ENCODE measurements at places on chromosomes 3 and 15.

GRCh38 chr15:45780352-45780751 lies 145.5 kb downstream of the SQOR start:
- DNase-seq: no peak

DNA sequence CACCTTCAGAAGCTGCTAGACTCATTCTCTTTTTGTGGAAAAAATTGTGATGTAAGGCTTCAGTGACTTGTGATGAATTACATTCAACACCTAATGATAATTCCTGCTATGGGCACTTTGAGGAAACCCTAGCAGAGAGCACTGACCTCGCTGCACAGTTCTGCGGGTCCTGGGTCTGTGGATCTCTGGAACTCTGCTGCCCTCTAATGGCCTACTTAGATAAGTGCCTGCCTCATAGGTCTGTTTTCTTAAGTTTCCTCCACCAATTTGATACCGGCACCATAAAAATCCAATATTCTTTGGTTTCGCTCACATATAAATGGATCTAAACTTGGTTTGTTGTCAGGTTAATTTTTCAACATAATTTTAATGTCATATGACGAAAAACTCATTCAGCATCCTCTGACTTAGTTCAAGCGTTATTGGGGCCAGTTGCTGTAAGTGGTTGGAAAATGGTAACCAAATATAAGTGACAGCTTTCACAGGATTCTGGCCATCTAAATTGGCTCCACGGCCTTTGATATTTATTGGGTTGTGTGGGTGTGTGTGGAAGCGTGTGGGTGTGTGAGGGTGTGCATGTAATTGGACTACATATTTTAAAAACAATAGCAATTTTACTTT lies 10.4 kb downstream of the SLITRK3 start:
- DNase-seq: peak; percentile 88

DNA sequence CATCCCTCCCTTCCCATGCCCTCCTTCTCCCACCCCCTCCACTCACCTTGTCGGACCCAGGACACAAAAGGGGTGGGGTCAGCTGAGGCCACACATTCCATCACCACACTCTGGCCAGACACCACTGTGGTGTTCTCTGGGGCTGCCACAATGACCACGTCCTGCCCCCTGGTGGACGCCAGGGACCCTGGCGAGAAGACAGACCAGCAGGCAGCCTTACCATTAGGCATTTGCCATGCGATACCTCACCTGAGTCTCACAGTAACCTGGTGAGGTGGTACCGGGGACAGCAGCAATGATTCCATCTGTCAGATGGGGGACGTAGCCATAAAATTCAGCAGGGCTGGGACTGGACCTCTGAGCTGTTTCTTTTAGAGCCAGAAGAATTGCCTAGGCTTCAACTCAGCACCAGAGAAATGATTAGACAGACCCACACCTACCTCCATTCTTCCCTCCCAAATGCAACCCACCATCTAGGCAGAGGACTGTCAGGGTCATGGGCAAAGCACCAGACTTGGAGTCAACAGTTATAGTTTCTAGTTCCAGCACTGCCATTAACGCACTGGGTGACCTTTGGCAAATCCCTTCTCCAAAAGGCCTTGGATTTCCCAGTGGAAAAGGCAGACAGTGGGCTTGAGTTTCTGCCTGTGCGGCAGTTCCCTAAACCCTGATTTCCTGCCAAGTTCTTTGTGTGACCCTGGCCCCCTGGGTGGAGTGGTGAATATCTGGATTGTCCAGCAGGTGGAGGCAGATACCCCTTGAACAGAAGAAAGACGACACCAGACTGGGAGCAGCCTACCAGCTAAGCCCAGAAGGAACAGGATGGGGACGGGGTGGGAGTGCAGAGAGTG lies 21.8 kb downstream of the IGDCC4 start:
- DNase-seq: peak; percentile 50

GRCh38 chr3:31249545-31249944 lies 283.2 kb upstream of the STT3B start:
- no peak for DNase-seq

DNA sequence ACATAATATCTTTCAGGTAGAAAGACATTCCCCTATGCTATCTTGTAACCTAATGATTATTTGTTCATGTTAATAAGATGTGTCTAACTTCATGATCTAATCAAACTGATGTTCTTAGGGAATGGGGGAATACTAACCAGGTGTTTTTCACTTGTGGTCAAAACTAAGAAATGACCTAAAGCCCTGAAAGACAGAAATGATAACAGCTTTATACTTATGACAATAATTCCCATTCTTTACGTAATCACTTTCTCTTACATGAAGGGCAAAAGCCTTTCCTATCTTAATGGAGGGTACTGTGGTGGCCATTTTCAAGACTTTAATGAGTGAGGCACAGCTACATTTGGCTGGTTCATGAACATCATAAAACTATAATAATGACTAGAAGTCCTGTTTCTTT lies 33.9 kb upstream of the MEIS2 start:
- no peak for DNase-seq

DNA sequence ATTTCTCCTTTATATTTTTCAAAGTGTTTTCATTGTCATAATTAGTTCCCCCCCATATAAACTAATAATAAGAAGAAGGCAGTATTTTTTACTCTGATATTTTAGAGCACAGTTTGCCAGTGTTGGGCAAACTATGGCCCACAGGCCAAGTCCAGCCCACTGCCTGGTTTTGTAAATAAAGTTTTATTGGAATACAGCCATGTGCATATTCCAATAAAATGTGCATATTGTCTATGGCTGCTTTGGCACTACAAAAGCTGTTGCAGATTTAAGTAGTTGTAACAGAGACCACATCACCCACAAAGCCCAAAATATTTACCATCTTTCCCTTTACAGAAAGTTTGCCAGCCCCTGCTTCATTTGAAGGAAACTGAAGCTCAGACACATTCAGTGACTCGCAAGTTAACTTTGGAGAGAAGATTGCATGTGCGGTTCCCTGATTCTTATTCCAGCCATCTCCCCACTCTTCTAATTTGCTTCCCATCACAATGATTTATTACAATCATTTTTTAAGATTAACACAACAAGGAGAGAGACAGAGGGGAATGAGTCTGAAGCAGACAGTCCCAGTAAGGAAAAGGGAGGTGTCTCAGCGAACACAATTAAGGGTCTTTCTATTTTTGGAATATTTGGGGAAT lies 48.9 kb downstream of the RFTN1 start:
- DNase-seq: no peak

DNA sequence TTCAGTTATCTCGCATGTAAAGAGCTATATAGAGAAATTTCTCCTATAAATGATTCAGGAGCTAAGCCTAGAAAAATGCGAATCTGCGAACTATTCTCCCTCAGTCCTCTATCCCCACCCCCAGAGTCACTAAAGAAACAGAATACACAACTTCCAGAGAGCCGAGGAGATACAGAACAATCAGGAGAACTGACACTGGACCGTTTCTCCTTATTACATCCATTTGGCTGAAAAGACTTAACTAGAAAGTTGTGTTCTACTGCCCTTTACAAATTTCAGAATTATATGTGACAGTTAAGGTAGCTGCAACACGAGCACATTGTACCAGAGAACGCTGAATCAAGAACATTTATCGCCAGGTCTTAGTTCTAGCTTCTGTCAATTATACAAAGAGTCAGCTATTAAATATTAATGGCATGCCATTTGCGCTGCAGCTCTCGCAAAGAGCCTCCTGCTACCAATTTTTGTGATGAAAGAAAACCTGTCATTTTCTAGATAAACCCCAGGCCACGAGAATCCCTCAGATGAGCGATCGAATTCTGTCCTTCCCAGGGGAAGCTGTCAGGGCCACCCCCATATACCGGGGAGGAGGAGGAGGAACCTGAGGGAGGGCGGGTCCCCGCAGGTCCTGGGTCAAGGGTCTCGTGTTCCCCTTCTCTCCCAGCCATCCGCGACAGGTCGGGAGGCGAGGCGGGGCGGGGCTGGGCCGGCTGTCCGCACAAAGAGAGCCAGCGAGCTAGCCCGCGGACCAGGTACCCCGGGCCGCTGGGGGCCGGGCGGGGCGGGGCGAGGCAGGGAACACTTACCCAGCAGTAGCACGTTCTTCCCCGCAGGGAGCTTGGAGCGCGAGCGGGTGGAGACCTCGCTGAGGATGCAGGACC lies 878 bp downstream of the DYNC1LI1 start:
- DNase-seq: peak; percentile 67

- DNase-seq: no peak
Observed at GRCh38 chr15:91231703-91232102, 131.6 kb downstream of the SV2B start.

- DNase-seq: no peak
Observed at GRCh38 chr3:54814224-54814623, 113.6 kb downstream of the LRTM1 start.

DNA sequence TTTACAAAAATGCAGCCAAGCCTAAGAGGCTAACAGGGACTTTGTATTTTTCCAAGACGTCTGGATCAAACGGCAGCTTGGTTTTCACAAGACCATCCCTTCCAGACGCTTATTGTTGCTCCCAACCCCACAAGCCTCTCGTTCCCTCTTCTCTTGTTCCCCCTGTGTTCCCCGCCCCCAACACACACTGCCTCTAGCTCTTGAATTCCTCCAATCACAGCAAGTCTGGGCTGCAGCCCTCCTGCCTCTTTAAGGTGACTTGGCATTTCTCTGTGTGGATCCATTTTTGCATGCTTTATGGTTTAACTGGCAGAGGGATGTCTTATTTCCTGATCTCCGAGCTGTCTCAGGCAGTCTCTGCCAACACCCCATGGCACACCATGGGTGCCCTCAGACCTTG lies 182.2 kb downstream of the ABHD5 start:
- no peak for DNase-seq

DNA sequence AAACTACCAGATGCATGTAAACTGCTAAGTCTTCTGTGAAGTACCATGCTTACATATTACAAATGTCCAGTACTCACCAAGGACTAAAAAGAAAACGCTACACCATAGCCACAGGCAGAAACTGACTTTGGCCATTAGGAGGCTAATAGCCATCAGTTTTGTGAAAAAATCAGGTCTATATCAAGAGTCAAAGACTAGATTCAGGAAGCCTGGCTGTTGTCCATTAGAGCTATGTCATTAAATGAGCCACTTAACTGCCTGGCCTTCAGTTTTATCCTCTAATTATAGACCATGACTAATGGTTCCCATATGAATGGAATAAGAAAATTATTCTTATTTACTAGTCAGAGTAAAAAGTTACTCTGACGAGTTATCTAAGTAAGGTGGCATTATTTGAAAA lies 144.1 kb downstream of the VPS13C start:
- DNase-seq: no peak

DNA sequence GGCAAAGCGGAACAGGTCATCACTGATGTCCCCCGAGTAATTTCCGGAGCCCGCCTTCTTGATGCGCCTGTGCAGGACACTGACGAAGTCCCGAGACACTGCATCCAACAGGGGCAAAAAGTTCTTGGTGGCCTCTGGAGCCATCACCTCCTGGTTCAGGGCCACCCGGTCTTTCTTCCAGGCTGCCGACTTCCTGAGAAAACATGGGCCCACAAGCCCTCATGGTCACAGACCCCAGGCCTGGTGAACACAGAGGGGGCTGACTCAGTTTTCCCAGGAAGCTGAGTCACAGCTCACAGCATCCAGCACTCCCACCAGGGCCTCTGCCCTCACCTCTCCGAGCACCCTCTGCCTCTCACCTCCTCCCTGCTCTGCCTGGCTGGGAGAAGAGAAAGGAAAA lies 22.4 kb downstream of the CYP11A1 start:
- DNase-seq: no peak

DNA sequence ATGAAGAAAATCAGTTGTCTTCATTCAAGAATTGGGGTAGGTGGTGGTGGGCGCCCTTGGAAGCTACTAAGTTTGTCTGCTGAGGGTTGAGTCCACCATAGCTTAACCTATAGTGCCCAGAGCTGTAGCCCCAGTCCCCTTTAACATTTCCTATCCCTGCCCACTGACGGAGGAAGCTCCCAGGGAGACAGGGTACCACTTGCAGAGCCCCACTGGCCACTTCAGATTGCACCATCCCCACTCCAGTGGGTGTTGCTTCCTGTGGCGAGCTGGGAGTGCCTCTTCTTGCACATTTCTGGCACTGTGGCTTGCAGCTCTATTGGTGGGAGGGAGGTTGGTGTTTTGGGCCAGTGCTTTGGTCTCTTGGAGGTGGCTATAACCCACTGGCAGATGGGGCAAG lies 2.7 kb downstream of the PXYLP1 start:
- DNase-seq: no peak

GRCh38 chr15:35141743-35142471 lies 56.8 kb upstream of the NANOGP8 start:
- DNase-seq: peak; percentile 51

GRCh38 chr3:3813013-3813412 lies 13.8 kb downstream of the LRRN1 start:
- no peak for DNase-seq

- DNase-seq: no peak
Observed at GRCh38 chr3:76345878-76346277, 560.5 kb upstream of the ZNF717 start.

DNA sequence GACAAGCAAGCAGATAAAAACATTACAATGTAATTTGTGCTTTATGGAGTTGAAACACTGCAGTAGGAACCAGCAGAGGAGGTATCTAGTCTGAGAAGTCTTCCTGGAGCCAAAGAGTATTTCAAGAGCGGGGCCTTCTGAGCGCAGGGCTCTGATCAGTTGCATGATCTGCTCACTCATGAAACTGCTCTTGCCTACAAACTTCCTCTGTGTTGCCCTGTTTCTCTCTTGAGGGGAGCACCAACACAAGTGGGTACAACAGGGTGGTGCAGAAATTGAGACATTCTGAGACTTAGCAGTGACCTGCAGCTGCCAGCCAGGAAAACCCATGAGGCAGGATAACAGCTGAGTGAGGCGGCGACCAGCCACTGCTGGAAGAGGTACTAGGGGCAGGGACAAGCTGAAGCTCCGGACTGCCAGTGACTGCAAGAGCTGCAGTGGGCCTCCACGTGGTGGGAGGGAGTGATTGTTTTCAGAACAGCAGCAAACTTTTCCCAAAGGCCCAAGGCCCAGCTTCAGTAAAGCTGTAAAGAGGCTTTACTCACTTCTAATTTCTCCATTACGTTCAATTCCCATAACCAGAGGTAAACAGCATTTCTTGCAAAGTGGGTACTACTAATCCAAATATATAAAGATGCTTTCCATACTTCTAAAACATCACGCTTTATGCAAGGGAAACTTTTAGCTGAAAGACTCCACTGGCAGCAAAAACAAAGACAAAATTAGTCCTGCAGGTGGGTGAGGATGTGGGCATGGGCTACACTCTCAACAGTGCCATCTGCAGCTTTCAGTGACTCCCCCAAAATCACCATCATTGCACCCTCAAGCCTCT lies 69.0 kb upstream of the LPP start:
- DNase-seq: no peak

GRCh38 chr15:45551676-45552075 lies 29.1 kb upstream of the SLC30A4 start:
- no peak for DNase-seq

- no peak for DNase-seq
Observed at GRCh38 chr3:165696496-165696895, 140.7 kb downstream of the BCHE start.

DNA sequence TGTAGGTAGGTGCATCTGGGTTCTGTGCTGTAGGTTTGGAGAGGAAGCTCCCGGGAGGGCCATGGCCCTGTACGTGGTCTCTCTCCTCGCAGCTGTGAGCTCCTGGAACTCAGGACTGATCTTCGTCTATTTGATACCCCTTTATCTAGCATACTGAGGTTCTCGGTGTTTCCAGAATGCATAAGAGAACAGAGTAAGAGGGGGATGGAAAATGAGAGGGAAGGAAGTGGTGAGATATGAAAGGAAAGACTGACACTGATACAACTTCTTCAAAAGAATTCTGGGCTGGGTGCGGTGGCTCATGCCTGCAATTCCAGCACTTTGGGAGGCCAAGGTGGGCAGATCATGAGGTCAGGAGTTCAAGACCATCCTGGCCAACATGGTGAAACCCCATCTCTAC lies 90.7 kb downstream of the CHRD start:
- DNase-seq: no peak

Measured in G401 (cell line).